Stomach (tissue), 19 donors: ENCODE measurements at places on chromosomes 1 and 21. TPM values are rescaled to one million over a fixed set of nuclear protein-coding genes. Genes with fewer than 3 reads are reported as not detected.
A peak's percentile ranks its signal among the peaks of the same experiment; 100 is the strongest.

The NOS1AP gene
- 8.8 TPM for total RNA-seq

The SPSB1 gene
- total RNA-seq = 2.3 TPM

The GNPAT gene
- total RNA-seq = 45.0 TPM

The FAM131C gene
- not detected for total RNA-seq

The PPFIA4 gene
- total RNA-seq = 2.2 TPM

The SHCBP1L gene
- total RNA-seq = not detected

The MTARC2 gene
- total RNA-seq = 83.4 TPM

- H3K4me1 ChIP-seq = peaks cover 73% of the 10 kb centered on the region
- no peak overlapping the region for H3K27ac ChIP-seq
- H3K36me3 ChIP-seq = peaks cover 55% of the 10 kb centered on the region
- H3K4me3 ChIP-seq = no peak overlapping the region
- no peak for DNase-seq
These were observed 60.0 kb downstream of the SLC66A1 start for GRCh38 chr1:19372136-19372514.

DNA sequence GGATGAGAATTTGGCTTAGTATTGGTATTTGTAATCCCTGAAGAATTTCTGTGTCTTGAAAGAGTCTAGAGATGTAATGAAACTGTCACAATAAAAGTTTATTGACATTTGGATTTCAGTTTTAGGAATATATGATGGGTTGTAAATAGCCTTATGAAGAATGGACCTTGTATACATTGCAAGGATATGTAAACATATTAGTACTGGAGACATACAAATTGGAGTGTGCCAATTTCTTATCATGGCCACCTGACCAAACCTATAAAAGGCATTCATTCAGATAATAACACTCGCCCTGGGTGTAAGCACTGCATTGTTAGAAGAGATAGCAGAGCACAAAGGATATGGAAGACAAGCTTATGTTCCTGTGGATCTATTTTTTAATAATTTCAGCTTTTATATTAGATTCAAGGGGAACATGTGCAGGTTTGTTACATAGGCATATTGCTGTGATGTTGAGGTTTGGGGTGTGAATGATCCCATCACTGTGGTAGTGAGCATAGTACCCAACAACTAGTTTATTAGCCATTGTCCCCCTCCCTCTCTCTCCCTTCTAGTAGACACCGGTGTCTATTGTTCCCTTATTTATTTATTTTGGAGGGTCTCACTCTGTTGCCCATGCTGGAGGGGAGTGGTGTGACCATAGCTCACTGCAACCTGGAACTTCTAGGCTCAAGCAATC lies 8.6 kb downstream of the S1PR1 start:
- H3K27me3 ChIP-seq = no peaks in the 10 kb centered on the region
- no peaks in the 10 kb centered on the region for H3K36me3 ChIP-seq
- no peak overlapping the region for H3K27ac ChIP-seq
- H3K4me1 ChIP-seq = no peaks in the 10 kb centered on the region

DNA sequence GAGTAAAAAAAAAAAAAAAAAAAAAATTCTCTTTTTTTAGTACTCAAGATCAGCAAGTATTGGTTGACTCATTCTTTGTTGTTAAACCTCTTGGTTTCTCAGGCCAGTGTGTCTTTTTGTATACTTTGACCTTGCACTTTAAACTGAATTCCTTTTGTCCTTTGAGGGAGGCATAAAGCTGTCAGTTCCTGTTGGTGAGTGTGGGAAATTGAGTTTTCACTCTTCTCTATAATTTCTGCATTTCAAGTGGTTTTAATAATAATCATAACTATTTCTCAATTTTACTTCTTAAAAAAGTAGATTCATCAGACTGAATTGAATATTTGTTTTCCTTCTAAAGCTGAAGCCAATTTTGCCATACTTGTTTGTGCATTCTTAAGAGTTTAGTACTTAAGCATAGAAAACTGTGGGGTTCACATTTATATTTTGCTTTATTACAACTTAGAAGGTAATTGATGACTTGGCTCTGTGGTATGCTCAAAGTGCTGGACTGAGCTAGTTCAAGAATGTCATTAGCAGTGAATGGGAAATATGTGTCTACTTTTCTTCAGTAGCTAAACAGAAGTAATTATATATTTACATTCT lies 43.4 kb downstream of the ITSN1 start:
- DNase-seq = no peak
- no peak overlapping the region for H3K4me3 ChIP-seq
- peaks cover 60% of the 10 kb centered on the region for H3K4me1 ChIP-seq
- no peaks in the 10 kb centered on the region for H3K36me3 ChIP-seq

DNA sequence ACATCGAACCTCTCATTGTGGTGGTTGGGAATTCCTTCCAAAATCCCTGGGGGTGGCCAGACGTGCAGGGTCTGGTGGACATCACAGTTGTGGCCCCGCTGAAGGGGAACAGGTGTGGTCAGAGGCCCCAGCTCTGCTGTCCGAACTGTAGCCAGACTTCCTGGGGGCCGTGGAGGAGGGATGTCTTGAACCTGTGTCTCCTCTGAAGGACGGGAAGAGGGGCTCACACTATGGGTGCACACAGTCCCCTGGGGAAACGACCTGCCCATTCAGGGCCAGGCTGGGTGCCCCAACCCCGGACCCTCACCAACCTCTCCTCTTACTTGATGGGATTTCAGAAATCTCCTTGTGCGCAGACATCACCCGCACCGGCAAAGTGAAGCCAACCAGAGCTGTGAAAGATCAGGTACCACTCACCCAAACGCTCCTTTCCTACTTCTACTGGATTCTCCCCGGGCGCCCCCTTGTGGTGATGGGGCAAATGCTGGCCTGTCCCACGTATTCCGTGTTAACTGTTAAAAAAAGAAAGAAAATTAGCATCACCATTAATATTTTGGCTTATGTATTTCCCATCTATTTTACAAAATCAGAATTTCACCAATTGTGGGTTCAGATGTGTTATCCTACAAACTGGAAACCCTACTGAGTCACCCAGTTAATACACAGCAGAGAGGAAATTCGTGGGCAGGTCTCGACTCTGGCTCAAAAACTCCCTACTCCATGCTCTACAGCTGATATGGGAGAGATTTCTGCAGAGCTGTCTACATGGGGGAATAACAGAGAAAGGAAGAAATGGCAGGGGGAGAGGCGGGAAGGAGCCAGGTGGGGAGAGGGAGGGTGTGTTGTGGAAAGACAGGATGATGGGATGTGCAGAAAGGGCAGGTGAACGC lies 28.1 kb downstream of the PADI4 start:
- DNase-seq = peak; percentile 69
- H3K27me3 ChIP-seq = no peaks in the 10 kb centered on the region
- H3K36me3 ChIP-seq = no peaks in the 10 kb centered on the region
- H3K4me1 ChIP-seq = no peaks in the 10 kb centered on the region
- H3K27ac ChIP-seq = no peak overlapping the region
- no peak overlapping the region for H3K4me3 ChIP-seq

DNA sequence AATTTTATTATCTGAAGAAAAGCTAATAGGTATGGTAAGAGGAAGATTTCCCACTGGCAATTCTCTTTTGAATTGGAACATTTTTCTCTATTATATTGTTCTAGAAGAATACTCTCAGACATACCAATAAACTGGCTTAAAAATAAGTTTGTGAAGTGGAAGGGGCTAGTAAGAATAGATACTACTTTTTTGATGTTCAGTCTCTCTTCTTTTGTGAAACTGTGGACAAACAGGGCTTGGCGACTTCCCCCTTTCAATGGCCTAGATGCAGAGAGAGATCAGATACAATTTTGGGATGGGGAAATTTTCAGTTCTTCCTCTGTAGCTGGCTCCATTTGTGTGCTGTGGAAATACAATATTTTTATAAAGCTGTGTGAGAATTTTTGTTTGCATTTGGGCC lies 2.5 kb downstream of the PBX1 start:
- no peak overlapping the region for H3K27ac ChIP-seq
- no peaks in the 10 kb centered on the region for H3K27me3 ChIP-seq
- peaks cover 57% of the 10 kb centered on the region for H3K4me1 ChIP-seq
- DNase-seq = no peak
- peak overlapping the region; percentile 89 for H3K4me3 ChIP-seq

- H3K4me3 ChIP-seq = no peak overlapping the region
- H3K36me3 ChIP-seq = no peaks in the 10 kb centered on the region
- H3K27ac ChIP-seq = no peak overlapping the region
- H3K27me3 ChIP-seq = no peaks in the 10 kb centered on the region
- no peaks in the 10 kb centered on the region for H3K4me1 ChIP-seq
These were observed 24.1 kb downstream of the MEGF6 start for GRCh38 chr1:3586986-3587759.

GRCh38 chr1:227304665-227305064 lies 13.6 kb downstream of the CDC42BPA start:
- H3K36me3 ChIP-seq = no peaks in the 10 kb centered on the region
- H3K4me1 ChIP-seq = peaks cover 10% of the 10 kb centered on the region
- no peak for DNase-seq
- no peaks in the 10 kb centered on the region for H3K27me3 ChIP-seq
- no peak overlapping the region for H3K27ac ChIP-seq

DNA sequence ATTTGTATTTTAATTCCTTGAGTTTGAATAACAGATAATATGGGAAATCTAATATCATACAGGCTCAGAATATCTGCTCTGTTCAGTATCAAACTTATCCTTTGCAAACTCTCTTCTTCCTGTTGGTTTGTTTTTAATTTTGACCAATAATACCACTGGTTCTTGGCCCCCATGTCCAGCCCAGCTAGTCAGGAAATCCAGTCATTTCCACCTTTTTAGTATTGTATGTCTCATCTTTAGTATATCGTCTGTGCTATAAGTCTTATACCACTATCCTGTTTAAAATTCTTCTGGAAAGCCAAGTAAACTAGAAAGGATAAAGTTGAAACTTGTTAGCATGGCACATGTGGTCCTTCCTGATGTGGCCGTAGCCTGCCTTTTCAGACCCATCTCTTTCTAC lies 10.7 kb downstream of the SCCPDH start:
- H3K36me3 ChIP-seq = peaks cover 91% of the 10 kb centered on the region
- H3K27ac ChIP-seq = no peak overlapping the region
- no peaks in the 10 kb centered on the region for H3K4me1 ChIP-seq

DNA sequence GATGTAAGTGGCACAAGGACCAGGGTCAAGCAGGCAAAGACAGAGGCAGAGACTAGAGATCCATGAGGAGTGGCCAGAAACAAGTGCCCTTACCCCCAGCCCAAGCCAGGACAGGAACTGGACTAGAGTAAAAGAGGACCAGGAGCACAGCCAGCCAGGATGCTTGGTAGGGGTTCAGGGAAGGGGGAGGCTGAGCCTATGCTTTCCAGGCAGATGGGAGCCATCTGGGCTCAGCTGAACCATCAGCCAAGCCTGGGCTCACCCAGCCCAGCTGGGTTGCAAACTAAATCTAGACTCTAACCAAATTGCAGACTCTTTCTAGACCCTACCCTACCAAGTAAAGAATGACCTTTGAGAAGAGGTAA lies 15.2 kb downstream of the PDZK1IP1 start:
- H3K4me1 ChIP-seq = peaks cover 5% of the 10 kb centered on the region
- no peaks in the 10 kb centered on the region for H3K36me3 ChIP-seq
- H3K27me3 ChIP-seq = peaks cover 12% of the 10 kb centered on the region
- DNase-seq = no peak
- no peak overlapping the region for H3K4me3 ChIP-seq

DNA sequence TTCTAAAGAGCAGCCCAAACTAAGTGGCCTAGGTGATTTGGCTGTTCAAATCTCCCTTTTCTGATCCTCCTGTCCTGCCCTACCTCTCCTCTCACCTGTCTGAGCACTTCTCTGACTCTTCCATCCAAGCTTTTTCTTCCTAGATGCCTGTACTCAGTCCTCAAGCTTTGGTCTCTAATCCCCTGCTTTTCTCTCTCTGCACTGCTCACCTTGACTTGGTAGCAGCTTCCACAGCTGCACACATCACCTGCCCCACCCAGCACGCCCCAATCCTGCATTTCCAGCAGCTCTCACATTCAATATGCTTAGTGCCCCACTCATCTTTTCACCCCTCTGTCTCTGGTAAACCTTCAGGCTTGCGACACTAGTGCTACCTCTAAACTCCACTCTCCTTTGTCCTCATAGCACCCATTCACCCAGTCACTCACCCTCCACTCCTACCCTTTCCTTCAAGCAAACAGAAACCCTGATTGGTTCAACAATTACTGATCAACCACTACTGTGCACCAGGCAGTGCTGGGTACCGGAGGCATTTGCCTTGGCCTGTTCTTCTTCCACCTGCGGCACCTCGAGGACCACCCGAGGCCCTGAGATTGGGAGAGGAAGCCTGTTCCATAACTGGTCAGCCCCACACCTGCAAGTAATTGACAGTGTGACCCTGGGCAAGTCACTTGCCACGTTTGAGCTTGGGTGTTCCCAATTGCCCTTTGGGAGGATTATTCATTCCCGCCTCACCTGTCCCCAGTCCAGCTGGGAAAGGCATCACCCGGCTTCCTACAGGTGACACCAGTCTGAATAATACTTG lies 136.1 kb upstream of the EDN2 start:
- H3K4me3 ChIP-seq = no peak overlapping the region
- no peaks in the 10 kb centered on the region for H3K36me3 ChIP-seq
- no peak for DNase-seq

GRCh38 chr1:113325022-113325421 lies 65.3 kb upstream of the MAGI3 start:
- peak; percentile 34 for DNase-seq
- no peaks in the 10 kb centered on the region for H3K27me3 ChIP-seq
- H3K4me1 ChIP-seq = no peaks in the 10 kb centered on the region
- no peaks in the 10 kb centered on the region for H3K36me3 ChIP-seq
- no peak overlapping the region for H3K4me3 ChIP-seq

DNA sequence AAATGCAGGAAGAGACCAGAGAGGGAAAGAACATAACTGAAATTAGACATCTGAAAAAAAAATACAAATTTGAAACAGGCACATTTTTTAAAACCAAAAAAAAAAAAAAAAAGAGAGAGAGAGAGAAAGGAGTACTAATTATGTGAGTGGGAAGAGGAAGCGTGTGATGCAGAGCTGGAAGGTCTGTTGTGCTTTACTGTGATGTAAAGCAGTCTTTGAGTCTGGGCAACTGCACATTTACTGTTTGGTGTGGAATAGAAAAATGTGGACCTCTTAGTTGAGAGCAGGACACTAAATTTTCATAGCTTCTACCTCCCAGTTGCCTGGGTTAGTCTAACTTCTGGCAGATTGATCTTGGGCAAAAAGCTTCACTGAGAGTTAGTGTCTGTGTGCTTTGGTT lies 16.5 kb downstream of the LHX9 start:
- peaks cover 7% of the 10 kb centered on the region for H3K27me3 ChIP-seq
- no peak overlapping the region for H3K27ac ChIP-seq
- no peaks in the 10 kb centered on the region for H3K36me3 ChIP-seq
- no peak overlapping the region for H3K4me3 ChIP-seq
- no peaks in the 10 kb centered on the region for H3K4me1 ChIP-seq
- DNase-seq = no peak

DNA sequence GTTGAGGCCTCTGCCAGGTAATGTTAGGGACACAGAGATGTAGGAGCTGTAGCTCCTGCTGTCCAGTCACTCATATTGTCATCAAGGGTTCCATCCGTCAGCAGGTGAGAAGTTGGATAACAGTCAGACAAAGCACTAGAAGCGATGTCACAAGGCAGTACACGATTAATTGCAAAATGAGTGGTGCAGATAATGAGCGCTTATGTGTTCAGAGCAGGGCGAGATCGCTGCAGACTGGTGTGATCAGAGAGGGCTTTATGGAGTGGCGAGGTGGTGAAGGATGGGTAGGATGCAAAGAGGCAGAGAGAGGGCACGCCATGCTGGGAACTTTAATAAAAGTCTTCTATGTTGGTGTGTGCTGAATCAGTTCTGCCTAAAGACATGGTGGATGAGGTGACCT lies 8.8 kb downstream of the TMCC2 start:
- H3K27ac ChIP-seq = no peak overlapping the region
- no peak overlapping the region for H3K4me3 ChIP-seq
- DNase-seq = peak; percentile 1
- peaks cover 4% of the 10 kb centered on the region for H3K36me3 ChIP-seq
